ENCODE measurements at places on chromosomes 1 and 21.

- no peak for DNase-seq
These were observed 8.0 kb downstream of the OSBPL9 start for GRCh38 chr1:51624855-51625254.

DNA sequence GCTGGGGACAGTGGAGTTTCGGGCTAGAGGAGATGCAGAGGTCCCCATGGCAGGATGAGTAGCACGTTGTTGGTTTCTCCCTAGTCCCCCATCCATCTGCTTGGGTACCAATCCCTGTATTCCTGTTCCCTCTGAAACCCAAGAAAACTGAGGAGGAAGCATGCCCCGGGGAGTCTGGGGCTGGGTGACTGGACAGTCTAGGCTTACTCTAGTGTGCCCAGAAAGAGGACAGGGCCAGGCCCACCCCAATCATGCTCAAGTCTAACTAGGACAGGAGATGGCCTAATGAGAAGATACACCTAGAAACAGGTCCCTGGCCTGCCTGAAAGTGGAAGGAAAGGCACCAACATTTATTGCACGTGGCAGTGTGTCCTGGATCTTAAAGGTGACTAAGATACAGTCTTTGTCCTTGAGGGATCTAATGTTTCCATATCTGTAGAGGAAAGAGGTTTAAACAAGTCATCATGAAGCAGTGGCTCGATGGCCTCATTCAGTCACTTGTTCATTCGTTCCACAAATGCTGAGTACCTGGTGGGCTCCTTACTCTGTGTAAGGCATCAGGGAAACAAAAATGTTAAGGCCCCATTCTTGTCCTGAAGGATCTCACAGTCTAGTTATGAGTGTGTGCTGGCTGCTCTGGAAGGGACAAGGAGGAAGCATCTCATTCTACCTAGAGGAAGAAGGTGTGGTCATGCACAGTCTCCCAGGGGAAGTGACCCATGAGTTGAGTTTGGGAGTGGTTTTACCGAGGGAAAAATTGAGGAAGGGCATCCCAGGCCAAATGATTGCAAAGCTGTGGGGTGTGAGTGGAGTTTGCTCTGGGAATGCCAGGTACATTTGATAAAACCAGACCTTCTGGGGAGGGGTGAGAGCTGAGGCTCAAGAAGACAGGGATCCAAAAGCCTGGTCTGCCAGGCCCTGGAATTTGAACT, 10.0 kb downstream of the CDK18 start:
- no peak for DNase-seq

DNA sequence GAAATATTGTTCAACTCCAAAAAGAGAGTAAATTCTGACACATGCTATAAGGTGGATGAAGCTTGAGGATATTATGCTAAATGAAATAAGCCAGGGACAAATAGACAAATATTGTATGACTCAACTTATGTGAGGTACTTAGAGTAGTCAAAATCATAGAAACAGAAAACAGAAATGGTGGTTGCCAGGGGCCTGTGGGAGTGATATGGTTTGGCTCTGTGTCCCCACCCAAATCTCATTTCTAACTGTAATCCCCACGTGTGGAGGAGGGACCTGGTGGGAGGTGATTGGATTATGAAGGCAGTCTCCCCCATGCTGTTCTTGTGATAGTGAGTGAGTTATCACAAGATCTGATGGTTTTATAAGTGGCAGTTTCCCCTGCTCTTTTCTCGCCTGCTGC, 24.7 kb upstream of the DISP1 start:
- no peak for DNase-seq

- no peak for DNase-seq
These were observed 158.2 kb downstream of the ZSCAN20 start for GRCh38 chr1:33630686-33631085.

- DNase-seq = no peak
These were observed 4.4 kb downstream of the SSBP3 start for GRCh38 chr1:54401799-54402198.

- no peak for DNase-seq
These were observed 21.2 kb downstream of the ATF6 start for GRCh38 chr1:161787355-161787754.

- DNase-seq = no peak
These were observed 40.6 kb downstream of the TNNT2 start for GRCh38 chr1:201336711-201337450.
